ENCODE measurements at places on chromosomes 1 and 21. TPM values are rescaled to one million over a fixed set of nuclear protein-coding genes. Genes with fewer than 3 reads are reported as not detected.

LCE1B gene
- total RNA-seq: not detected

DSCAM gene
- not detected for total RNA-seq

LCE3D gene
- not detected for total RNA-seq

KLHDC8A gene
- total RNA-seq: not detected

DNALI1 gene
- not detected for total RNA-seq

LCE3E gene
- not detected for total RNA-seq

ACTL8 gene
- not detected for total RNA-seq

PDZK1IP1 gene
- not detected for total RNA-seq

RYR2 gene
- total RNA-seq: not detected

PADI6 gene
- total RNA-seq: not detected

RBP7 gene
- total RNA-seq: not detected

SH2D1B gene
- total RNA-seq: not detected

RNF19B gene
- 17.9 TPM for total RNA-seq

COL8A2 gene
- total RNA-seq: not detected

TSPEAR gene
- total RNA-seq: not detected

C1orf35 gene
- total RNA-seq: 18.3 TPM

HPCA gene
- 0.48 TPM for total RNA-seq

S100A9 gene
- total RNA-seq: not detected

RNF186 gene
- not detected for total RNA-seq

Data from activated naive CD4-positive, alpha-beta T cell treated with anti-CD3 and anti-CD28 coated beads, Interleukin-2, amount 10 ng/mL, durations not matched to agents 5 hours and 36 hours (primary cell).